ENCODE measurements at places on chromosomes 5 and 9.

DNA sequence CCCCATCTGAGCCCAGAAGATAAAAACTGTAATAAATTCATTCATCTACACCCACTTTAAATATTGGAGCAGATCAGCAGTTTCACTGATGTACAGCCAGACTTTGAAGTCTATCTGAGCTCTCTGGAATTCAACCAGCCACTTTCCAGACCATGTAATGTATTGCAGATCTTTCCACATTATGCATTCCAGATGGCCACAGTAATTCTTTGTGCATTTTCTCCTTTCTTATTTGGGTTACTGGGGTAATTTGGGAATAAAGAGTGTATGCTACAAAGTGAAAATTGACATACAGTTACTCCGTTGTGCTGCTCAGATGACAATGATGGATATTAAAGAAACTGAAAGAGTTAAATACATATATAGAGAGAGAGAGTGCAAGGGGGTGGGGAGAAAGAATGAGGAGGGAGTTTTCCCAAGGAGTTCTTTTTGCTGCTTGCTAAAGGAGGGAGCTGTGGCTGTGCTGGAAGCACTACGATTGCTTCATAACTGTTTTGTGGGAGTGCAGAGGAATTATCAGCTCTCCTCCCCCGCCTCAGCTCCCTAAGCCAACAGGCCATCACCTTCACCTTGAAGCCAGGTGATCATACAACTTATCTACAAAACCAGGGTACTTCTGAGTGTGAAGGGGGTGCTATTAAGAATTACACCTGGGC, 152.8 kb downstream of the GAS1 start:
- no peak for DNase-seq

DNA sequence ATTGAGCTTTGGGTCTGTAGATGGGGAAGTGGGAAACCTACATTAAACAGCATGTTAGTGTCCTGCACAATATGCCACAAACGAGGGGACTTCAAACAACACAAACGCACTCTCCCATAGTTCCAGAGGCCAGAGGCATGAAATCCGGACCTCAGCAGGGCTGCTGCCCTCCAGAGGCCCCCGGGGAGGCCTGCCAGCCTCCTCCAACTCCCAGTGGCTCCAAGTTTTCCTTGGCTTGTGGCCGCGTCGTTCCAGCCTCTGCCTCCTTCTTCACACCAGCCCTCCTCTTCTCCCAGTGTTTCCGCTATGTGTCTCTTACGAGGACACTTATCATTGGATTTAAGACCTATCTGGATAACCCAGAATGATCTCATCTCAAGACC, 13.3 kb upstream of the COL5A1 start:
- DNase-seq = peak; percentile 14

DNA sequence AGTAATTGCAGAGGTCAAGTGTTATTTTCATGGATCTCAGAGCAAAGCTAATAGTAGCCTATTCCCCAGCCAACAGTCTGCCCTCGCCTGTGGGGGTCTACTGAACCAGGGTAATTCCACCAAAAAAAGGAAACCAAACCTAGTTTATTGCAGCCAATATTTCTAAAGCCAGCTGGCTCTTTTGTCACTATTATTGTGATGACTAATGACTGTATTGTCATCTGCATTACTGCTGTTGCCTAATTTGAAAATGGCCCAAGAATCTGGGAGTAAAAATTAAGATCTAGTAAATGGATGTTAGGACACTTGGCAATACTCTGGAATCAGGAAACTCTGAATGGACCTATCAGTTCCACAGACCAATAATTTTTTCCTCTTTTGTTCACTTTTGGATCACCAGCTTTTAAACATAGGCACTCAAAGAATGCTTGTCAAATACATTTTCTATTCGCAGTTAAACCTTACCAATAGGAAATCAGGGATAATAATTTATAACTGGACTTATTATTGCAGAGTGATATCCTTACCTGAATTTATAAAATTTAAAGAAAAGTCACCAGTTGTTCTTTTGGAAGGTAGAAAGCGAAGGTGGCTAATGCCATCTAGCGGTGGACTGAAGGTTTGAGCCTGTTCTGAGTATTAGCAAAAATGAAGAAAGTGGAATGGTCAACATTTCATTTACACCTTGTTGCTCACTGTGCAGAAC, 69.2 kb downstream of the SYK start:
- DNase-seq = no peak

GRCh38 chr9:110626101-110626829, 42.3 kb upstream of the MUSK start:
- DNase-seq = no peak

DNA sequence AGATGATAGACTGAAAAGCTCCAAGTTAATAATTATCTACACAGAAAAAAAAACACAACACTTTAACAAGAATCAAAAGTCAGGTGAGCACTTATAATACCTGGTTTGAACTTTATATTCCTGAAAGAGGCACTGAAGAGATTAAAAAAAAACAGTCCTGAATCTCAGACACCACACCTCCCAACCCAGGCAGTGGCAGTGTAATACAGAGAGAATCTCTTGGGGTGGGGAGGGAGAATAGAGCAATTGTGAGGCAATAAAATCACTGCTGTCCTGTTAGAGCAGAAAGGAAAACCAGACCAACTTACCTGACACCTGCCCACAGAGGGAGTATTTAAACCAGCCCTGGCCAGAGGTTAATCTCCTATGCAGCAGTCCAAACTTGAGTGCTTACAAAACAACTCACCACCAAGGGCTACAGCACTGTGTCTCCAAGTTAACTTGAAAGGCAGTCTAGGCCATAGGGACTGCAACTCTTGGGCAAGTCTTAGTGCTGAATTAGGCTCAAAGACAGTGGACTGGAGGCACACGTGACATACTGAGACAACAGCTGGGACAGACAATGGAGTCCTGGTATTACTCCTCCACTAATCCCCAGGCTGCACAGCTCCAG, 54.2 kb downstream of the SLCO4C1 start:
- DNase-seq = no peak

DNA sequence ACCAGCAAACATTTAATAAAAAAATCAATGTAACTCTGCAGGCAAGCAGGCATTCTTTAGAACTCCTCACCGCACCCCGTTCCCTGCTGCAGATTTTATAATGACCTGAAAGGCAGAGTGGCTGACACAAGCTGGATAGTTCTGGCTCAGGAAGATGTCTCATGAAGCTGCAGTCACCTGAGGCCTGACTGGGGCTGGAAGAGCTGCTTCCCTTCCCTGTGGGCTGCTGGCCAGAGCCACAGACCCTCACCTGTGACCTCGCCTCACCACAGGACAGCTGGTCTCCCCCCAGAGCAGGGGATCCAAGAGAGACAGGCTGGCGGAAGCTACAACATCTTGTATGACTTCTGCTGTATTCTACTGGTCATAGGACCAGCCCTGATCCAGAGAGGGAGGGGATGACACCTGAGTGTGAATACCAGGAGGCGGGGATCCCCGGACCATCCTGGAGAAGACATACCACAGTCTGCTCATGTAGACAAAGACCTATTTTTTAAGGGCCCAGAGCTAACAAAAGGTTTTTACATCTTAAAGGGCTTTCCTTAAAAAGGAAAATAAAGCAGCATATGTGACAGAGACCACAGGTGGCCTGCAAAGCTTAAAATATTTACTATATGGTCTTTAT, 43.9 kb downstream of the RAPGEF1 start:
- DNase-seq = no peak

DNA sequence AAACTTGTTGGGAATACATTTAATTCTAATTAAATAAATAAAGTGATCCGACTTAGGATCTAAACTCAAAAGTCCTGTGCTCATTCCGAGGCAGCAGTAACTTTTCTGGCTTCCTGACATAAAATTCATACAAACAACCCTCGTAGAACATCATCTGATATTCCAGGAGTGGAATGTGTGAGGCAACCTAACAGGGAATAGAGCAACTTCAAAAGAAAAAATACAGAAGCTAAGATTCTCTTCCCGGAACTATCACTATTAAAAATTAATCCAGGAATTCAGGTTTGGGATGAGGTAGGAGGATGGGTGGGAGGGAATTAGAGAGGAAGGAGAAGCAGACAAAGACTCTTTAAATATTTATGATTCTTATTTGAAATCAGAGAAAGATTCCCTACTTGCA, 32.9 kb upstream of the TRIO start:
- no peak for DNase-seq

- no peak for DNase-seq
These were observed 354.8 kb downstream of the ENC1 start for GRCh38 chr5:74285675-74286280.

- no peak for DNase-seq
These were observed 466.0 kb upstream of the ARRDC3 start for GRCh38 chr5:91849069-91849468.

GRCh38 chr5:132756542-132756941, 9.3 kb downstream of the CCNI2 start:
- no peak for DNase-seq

- no peak for DNase-seq
These were observed 24.2 kb upstream of the NPR3 start for GRCh38 chr5:32686799-32687498.

- DNase-seq = no peak
These were observed 37.7 kb downstream of the SMIM23 start for GRCh38 chr5:171823269-171823668.

GRCh38 chr9:22454016-22454415, 7.4 kb downstream of the DMRTA1 start:
- DNase-seq = no peak

DNA sequence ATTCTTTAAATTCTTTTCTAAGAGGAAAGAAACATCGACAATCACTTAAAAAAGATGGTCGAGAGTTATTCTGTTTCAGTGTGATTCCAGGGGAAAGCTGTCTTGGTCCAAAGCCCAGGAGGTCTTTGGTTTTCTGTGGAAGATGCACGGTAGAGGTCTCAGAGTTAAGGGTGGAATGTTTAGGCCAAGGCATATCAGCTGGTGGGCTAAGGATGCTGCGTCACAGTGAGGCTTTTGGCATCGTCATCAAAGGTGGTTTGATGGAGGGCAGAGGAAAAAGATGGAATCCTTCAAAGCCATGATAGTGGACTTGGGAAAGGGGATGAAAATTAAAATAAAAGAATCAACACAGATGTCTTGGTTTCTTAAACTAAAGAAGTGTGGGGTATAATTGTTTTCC, 137.3 kb upstream of the ANKH start:
- DNase-seq = no peak

- no peak for DNase-seq
These were observed 21.1 kb downstream of the PSMB7 start for GRCh38 chr9:124394167-124394566.

- no peak for DNase-seq
These were observed 120.4 kb upstream of the PTGER4 start for GRCh38 chr5:40559306-40559705.

GRCh38 chr9:76425677-76426453, 31.6 kb upstream of the RFK start:
- no peak for DNase-seq

GRCh38 chr5:116572350-116573278, 2.0 kb downstream of the SEMA6A start:
- DNase-seq = peak; percentile 44

DNA sequence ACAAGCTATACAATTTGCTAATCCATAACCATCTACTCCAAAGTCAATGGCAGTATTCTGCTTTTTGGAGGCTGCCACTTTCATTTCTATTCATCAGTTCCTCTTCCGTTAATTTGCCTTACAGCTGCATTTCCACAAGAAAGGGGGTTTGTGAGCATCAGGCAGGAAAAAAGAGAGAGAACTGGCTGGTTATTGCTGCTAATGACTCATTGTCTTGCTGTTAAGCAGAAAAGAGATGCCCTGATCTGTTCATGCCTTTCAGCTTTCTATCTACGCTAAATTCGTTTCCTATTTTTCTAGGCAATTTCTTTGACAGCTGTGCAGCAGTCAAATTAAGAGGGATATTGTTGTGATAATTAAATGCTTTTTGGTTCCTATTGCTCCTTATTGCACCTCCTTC, 65.9 kb upstream of the GNAQ start:
- DNase-seq = no peak

DNA sequence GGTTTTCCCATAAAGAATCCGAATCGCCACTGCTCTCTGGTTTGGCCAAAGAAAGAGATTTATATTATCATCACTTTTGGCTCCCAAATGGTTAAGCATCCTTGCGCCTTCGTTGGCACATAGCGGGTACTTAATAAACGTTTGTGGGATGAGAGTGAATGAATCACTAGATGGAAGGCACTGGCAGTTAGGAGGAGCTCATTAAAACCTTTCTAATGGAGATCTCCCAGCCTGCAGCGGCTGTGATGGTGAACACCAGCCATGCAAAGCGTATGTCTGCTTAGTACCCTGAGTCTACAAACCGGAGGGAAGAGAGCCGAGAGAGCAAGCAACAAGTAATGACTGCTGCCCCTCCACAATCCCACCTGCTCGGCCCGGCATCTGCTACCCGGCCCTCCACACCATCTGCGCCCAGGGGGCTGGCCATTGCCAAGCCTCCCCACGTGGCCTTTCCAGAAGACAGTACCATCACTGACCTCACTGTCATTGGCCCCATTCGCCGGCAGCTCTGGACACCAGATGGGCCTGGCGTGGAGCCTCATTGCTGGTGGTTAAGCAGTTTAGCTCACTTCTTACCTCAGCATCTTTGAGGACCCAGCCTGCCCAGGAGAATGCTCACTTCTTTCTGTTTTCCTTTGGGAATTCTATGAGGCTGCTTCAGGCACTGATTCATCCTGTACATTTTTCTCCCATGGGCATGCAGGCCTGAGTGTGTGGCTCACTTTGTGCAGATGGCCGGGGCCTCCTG, 39.3 kb upstream of the ANKRD33B start:
- DNase-seq = no peak

GRCh38 chr5:56941981-56942380, 9.9 kb downstream of the MIER3 start:
- no peak for DNase-seq

DNA sequence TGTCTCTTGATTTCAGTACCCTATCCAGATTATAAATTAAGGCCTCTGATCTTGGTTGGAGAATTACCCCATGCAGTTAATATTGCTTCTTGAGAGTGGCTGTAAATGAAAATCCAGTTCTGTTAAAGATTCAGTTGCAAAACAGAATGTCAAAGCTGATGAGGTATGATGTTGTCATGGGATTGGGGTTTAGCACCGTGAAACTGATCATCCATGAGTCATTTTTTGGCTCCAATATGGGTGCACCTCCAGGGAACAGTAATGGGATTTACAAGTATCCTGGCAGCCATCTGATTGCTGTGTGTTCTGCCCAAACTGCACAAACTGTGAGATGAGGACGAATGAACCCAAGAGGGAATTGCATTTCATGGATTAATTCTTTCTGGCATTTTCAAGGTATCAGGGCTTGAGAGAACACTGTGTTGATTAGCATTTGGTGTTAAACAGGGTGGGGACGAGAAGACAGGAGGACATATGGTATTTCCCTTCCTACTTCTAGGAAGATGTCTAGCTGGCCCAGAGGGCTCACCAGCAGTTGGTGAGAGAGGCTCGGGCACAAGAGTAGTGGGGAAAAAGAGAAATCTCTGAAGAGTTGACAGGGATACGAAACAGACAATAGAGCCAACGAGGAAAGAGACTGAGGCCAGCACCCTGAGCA, 214.7 kb downstream of the GAS1 start:
- no peak for DNase-seq
